ENCODE measurements at places on chromosomes 12 and 14. TPM values are rescaled to one million over a fixed set of nuclear protein-coding genes. Genes with fewer than 3 reads are reported as not detected.

The ASIC1 gene
- total RNA-seq = 0.91 TPM

The MANSC4 gene
- total RNA-seq = not detected

The NPAS3 gene
- not detected for total RNA-seq

The CCDC175 gene
- not detected for total RNA-seq

DNA sequence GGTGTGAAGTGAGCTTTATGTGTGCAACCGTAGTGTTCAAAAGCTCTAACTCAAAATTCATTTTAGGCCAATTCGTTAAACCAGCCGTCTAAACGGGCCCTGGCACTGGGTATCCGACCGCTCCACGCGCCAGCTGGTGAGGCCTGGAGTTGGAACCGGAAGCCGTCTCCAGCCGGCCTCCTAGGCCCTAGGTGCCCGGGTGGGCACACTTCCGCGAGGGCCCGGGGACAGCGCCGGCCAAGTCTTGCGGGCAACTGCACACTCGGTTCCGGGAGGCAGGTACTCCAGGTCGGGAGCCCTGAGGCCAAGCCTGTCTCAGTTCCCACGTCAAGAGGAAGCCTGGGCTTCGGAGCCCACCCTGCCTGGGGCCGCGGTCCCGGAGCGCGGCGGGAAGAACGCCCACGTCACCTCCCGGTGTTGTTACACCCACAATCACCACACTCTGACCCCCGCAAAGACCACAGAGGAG is 16.2 kb downstream of the OTX2 start:
- DNase-seq = no peak
- no peak overlapping the region for H3K4me3 ChIP-seq
- peaks cover 2% of the 10 kb centered on the region for H3K4me1 ChIP-seq
- H3K36me3 ChIP-seq = peaks cover 2% of the 10 kb centered on the region
- peaks cover 57% of the 10 kb centered on the region for H3K27me3 ChIP-seq

DNA sequence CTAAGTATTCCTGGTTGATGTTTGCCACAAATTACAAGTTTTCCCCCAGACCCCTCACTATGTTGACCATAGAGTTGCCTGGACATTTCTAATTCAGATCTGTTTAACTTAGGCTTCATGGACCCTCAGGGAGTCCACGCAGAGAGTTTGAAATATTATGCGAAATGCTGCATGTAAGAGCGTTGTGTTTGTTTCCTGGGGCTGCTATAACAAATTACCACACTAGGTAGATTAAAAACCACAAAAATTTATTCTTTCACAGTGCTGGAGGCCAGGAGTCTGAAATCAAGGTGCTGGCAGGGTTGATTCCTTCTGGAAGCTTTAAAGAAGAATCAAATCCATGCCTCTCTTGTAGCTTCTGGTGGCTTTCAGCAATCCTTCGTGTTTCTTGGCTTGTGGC is 177.9 kb upstream of the KITLG start:
- no peak for DNase-seq
- no peak overlapping the region for H3K4me3 ChIP-seq
- no peak overlapping the region for H3K27ac ChIP-seq
- H3K27me3 ChIP-seq = no peaks in the 10 kb centered on the region
- no peaks in the 10 kb centered on the region for H3K36me3 ChIP-seq
- H3K4me1 ChIP-seq = no peaks in the 10 kb centered on the region

GRCh38 chr14:60654334-60654821 is 5.1 kb upstream of the SIX1 start:
- no peak for DNase-seq
- peaks cover 77% of the 10 kb centered on the region for H3K4me1 ChIP-seq
- H3K27ac ChIP-seq = no peak overlapping the region
- H3K27me3 ChIP-seq = peaks cover 94% of the 10 kb centered on the region
- H3K4me3 ChIP-seq = no peak overlapping the region

GRCh38 chr12:119748497-119748896 is 80.6 kb downstream of the PRKAB1 start:
- no peak for DNase-seq
- H3K27me3 ChIP-seq = no peaks in the 10 kb centered on the region
- H3K4me1 ChIP-seq = no peaks in the 10 kb centered on the region
- no peak overlapping the region for H3K27ac ChIP-seq
- H3K36me3 ChIP-seq = peaks cover 85% of the 10 kb centered on the region
- H3K4me3 ChIP-seq = no peak overlapping the region

All from activated CD4-positive, alpha-beta memory T cell treated with anti-CD3 and anti-CD28 coated beads, Interleukin-2, amount 10 ng/mL, durations not matched to agents 7 days and 5 days (primary cell).